Cerebellar nuclear complex (tissue), 1 donor: ENCODE measurements at places on chromosomes 2 and 18.

DNA sequence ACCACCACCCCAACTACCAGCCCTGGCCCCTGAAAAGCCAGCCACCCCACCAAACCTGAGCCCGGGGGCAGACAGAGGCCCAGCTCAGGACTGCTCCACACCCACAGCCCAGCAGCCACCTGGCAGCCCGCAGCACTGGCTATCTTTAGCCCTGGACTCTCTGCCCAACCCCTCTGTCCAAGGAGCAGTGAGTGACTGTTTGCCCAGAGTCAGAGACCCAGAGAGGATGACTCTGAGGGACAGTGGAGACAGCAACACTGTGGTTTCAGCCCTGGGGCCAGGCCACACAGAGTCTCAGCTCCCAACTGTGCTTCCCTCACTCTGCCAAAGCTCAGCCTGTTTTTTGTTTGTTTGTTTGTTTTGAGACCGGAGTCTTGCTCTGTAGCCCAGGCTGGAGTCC lies 32.6 kb downstream of the BIN1 start:
- DNase-seq, result no peak

DNA sequence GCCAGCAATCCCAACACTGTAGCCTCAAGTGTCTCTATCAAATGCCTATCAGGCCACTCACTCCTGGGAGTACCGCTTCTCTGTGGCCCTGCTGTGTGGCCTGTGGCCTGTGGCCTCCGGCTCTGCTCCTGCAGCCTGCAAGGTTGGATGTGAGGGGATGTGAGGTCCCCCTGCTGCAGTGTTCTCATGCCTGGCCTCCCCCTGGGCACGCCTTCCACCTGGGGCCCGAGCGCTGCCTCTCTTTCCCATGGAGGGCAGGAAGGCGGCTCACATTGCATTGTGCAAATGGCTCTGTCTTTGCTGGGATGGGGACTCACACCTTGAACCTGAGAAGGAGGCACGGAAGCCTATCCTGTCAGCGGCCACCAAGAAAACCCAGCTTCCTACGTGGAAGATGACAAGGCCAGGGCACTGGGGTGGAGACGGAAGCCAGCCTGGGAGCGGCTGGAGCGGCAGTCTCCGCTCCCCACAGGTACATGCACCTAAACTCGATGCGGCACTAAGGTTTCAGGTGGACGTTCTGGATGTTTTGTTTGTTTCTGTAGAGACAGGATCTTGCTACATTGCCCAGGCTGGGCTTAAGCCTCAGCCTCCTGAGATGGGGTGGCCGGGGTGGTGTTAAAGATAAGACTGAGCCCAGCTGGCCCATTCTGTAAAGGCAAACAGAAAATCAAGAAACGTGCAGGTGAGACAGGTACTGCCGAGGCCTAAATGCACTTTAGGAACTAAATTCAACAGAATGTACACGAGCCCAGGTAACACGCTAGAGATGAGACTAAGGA lies 140.1 kb downstream of the HDAC4 start:
- DNase-seq, result no peak

- DNase-seq, result no peak
Observed at GRCh38 chr2:238220274-238220891, 16.9 kb upstream of the ILKAP start.

DNA sequence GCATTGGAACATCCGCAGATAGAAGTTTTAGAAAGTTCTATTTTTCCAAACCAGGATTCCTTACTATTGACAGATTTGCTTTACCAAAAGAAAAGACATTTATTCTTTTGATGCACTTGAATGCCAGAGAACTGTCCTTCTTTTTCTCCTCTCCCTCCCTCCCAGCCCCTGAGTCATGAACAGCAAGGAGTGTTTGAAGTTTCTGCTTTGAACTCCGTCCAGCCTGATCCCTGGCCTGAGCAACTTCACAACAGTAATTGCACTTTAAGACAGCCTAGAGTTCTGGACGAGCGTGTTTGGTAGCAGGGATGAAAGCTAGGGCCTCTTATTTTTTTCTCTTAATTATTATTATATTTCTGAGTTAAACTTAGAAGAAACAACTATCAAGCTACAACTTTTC lies 33.6 kb downstream of the APCDD1 start:
- DNase-seq, result no peak

DNA sequence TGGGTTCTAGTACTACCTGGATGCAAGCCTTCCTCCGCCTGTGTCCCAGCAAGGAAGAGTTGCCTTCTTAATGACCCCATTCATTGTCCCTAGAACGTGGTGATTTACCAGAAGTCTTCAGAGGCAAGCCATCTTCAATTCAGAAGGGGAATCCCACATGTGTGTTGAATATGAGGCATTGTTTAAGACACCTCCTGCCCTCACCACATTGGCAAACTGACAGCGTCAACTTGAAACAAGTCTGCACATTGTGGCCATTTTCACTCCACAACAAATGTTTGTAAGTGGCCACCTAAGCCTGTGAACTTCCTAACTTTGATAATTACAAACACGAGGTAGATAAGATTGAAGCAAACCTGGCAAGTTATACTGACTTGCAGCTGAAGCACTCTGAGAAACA lies 83.7 kb downstream of the TCF7L1 start:
- no peak for DNase-seq
